ENCODE measurements at places on chromosomes 6 and 20.

- ATAC-seq = no peak
Observed at GRCh38 chr20:13744352-13744751, 40.4 kb downstream of the ESF1 start.

DNA sequence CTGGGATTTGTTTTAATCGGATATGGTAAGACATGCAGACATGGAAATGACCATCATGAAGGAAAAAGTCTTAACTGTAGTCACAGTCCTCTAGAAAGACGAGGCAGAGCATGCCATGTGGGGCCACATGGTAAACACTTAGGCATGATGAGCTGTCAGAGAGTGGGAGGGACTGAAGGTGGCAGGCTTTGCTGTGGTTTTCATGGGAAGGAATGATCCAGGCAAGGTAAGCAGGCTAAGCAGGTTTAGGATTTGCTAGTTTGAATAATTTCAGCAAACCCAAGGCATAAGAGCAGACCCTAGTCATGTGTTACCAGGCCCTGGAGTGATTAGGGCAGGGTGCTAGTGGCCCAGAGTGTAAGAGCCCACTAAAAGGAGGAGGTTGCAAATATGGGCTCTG lies 47.2 kb upstream of the STMND1 start:
- peak; percentile 26 for ATAC-seq

DNA sequence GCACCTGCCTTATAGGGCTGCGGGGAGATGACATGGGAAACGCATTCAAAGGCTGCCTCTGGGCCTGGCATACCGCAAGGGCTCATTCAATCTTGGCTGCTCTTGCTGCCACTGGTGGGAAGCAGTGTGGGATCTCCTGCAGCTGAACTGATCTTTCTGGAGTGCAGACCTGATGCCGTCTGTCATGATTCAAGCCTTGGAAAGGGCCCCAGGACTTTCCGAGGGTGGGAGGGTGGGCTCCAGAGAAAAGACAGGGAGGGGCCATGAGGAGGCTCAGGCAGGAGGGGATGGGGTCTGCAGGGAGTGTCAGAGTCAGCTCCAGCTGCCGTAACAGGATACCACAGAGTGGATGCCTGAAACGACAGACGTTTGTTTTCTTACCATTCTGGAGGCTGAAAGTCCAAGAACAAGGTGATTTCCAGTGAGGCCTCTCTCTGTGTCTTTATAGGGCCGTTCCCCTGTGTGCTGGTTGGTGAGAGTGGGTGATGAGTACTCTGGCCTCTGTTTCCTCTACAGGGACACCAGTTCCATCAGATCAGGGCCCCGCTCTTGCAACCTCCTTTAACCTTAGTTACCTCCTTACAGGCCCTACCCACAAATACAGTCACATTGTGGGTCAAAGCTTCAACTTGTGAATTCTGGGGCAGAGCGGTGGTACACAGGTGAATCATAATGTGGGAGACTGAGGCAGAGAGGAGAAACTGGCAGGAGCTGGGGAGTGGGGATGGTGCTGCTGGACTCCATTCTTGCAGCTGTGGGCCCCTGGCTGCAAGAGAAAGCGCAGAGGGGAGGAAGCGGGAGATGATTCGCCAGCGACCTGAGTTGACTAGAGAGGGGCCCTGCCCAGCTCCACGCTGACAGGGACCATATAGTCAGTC lies 148.4 kb downstream of the SYCP2 start:
- ATAC-seq = no peak

DNA sequence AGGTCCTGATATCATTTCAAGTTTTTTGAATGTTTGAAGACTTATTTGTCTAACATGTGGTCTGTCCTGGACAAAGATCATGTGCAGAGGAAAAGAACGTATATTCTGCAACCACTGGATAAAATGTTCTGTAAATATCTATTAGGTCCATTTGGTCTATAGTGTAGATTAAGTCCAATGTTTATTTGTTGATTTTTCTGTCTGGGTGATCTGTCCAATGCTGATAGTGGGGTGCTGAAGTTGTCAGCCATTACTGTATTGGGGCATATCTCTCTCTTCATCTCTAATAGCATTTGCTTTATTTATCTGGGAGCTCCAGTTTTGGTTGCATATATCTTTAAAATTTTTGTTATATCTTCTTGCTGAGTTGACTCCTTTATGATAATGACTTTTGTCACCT lies 258.4 kb upstream of the CITED2 start:
- ATAC-seq = no peak

GRCh38 chr6:144660561-144661115 lies 375.5 kb downstream of the UTRN start:
- ATAC-seq = no peak

Data from activated T-helper 17 cell treated with anti-CD3 and anti-CD28 coated beads, Interleukin-2, amount 50 U/mL, for 72 hours (primary cell).